ENCODE measurements at places on chromosomes 3 and 15.

- DNase-seq, result no peak
These were observed 11.3 kb upstream of the KNL1 start for GRCh38 chr15:40582726-40583246.

DNA sequence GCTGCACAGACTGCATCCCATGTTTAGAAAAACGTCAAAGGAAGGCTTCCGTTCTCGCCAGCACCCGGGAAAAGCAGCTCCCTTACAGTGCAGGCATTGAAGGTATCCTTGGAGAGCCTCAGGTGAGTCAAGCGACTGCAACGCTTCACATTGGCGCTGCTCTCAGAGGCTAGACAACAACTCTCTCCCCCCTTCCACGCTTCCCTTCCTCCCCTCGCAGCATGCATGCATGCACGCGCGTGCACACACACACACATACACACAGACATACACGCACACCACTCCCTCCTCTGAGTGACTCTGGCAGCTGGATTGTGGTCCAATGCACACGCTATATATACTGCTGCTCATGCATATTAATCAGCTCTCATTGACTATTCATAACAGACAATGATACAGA is 191.1 kb downstream of the PDZRN3 start:
- no peak for DNase-seq

DNA sequence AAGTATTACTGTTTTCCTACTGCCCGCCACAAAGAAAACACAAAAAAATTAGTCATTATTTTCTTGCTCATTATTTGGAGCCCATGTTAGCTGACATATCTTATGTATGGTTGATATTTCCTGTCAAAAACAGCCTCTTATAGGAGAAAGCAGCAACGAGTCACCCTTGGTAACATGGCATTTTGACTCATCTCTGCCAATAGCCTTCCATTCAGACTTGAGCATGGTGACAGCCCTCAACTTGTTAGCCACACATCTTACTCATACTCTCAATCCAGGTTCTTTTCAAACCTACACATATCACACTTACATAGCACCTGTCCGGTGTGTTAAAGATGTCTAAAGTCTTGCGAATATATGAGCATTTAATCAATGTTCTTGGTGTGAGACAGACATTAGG is 109.4 kb upstream of the SAMMSON start:
- no peak for DNase-seq

GRCh38 chr15:38300395-38300794 is 47.8 kb downstream of the SPRED1 start:
- no peak for DNase-seq

GRCh38 chr15:62524848-62525247 is 359.8 kb upstream of the C2CD4B start:
- DNase-seq, result no peak

GRCh38 chr3:183437666-183438564 is 9.5 kb upstream of the MCF2L2 start:
- DNase-seq, result no peak

DNA sequence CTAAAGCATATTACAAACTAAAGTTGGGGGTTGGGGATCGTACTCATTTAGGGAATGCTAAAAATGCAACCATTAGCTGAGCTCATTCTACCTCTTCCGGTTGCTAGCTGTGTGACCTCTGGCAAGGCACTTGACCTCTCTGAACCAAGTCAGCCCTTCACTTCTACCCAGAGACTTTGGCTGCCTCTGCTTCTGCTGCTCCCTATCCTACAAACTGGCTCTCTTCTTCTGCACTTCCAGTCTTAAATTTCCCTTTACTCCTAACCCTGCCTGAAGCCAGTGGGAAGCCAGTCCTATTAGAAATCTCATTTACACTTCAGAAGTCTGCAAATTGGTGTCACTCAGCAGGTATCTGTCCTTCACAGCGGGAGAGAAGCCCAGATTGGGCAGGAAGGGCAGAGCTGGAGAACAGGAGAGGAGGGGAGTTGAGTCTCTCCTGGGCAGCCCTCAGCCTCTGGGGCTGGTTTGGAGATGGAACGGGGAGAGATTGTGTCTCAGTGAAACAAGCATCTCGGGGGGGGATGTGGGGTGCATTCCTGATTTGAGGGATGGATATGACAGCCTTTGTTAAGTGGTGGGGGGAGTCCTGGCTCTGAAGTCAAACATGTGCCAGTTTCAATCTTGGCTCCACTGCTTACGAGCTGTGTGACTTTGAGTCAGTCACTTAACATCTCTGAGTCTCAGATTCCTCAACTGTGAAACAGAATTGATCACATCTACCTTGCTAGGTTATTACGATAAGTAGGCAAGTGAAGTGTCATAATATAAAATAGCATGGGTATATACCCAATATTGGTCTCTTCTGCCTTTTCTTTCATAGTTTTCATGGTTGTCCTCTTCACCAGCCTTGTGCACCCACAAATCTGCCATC is 7.8 kb upstream of the AEN start:
- DNase-seq, result no peak

- DNase-seq, result no peak
These were observed 8.0 kb downstream of the CEP152 start for GRCh38 chr15:48802867-48803266.

- no peak for DNase-seq
These were observed 283.4 kb downstream of the LSAMP start for GRCh38 chr3:116161575-116162525.

- DNase-seq, result no peak
These were observed 247.1 kb downstream of the BBX start for GRCh38 chr3:107769882-107770281.

DNA sequence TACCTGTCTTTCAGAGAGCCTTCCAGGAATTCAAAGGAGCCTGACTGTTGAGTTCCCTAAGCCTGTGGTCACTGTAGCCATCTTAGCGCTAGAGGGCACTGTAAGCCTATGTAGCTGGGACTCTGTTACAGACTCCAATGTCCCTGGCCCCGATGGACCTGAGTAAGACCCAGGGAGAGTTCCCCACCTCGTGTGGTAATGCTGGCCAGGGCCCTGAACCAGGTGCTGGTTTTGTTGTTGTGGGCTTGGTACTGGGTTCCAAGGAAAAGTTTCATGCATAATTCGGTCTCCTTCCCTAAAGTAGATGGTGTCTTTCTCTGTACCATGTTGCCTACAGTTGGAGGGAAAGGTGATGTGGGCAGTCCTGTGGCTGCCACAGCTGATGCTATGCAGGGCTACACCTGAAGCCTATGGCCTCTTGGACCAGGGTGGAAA is 32.4 kb downstream of the CDAN1 start:
- peak; percentile 14 for DNase-seq

GRCh38 chr15:63945838-63946298 is 100.4 kb downstream of the DAPK2 start:
- DNase-seq, result no peak

DNA sequence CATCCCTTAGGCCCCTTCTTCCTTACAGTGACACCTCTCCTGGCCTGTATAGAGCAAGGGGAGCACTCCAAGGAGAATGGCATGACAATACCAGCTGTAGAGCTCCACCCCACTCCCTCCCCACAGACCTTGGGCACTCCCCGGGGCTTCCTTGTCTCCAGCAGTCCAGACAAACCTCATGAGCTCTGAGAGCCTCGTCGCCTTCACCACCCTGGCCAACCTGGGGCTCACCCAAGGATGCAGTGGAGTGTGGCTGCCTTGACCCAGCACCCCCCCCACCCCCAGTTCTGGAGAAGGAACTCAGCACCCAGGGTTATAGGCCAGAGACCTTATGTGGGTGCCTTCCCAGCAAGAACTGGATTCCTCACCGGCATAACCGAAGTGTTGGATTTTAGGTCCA is 7.4 kb upstream of the SLCO2A1 start:
- no peak for DNase-seq

DNA sequence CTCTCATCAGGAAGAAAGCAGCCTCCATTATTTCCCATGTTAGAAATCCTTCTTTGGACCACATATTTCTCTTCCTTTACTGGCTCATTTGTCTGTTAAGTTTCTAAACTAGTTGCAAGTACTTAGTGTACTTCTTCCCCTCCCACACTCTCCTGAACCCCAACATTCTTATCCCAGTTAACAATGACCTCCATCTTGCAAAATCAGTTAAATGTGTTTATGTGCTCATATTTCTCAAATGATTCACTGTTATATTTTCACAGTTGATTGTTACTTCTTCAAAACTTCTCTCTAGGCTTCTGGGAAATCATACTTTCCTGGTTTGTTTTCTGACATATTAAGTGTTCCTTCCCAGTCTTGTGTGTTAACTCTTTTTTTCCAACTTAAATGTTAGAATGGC is 856.9 kb downstream of the EPHA3 start:
- no peak for DNase-seq

- no peak for DNase-seq
These were observed 131.3 kb upstream of the PTX3 start for GRCh38 chr3:157305392-157305791.

GRCh38 chr15:99139276-99139675 is 34.4 kb downstream of the SYNM start:
- DNase-seq, result no peak

- DNase-seq, result no peak
These were observed 677.7 kb upstream of the NECTIN3 start for GRCh38 chr3:110393941-110394340.

DNA sequence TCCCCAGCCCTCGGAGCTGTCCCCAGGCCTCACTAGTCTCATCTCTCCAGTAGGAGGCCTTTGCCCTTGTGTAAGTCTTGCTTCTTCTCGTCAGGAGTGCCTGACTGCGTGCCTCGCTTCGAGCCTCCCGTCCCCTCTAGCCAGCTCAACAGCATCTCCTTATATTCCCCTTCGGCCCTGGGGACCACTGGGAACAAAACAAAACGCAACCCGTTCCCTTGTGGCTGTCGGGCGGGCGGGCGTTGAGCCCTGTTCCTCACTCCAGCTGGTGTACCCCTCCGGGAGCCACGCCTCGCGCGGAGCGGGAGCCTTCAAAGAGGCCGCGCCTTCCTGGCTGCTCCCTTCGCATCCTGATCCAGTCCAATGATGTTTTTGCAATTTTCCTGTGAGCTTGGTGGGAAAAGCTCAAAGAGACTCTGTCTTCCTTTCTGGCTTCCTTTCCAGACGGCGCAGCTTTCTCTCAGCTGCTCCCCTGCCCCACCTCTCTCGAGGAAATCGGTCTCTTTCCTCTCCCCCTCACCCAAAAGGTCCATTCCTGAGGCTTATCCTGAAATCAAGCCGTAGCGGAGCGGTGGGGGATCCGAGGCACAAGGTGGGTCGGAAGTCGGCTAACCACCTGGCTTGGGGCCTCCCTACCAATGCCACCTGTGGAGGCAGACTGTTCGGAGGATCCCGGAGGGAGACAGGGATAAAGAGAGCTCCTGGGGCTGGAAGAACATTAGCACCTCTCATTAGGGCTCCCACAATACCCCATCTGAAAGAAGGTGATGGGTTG is 33.4 kb upstream of the SRP14 start:
- no peak for DNase-seq

All from GDM1 (cell line).